ENCODE measurements at places on chromosomes 13 and 19.

DNA sequence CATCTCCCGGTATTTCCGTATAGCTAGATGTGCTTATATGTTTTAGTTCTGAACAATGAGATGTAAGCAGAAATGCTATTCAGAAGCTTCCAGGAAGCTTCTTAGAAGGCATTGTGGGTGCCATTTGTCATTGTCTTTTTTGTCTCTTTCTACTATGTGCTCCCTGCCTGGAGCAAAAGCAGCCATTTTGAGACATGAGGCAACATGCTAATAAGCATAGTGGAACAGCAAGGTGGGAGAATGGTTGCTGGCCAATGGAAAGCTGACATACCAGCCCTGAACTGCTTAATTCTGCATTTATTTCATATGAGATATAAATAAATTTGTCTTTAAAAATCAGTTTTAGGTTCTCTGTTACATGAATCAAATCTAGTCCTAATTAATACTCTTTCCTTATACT, 299.7 kb downstream of the LMO7 start:
- DNase-seq: no peak

DNA sequence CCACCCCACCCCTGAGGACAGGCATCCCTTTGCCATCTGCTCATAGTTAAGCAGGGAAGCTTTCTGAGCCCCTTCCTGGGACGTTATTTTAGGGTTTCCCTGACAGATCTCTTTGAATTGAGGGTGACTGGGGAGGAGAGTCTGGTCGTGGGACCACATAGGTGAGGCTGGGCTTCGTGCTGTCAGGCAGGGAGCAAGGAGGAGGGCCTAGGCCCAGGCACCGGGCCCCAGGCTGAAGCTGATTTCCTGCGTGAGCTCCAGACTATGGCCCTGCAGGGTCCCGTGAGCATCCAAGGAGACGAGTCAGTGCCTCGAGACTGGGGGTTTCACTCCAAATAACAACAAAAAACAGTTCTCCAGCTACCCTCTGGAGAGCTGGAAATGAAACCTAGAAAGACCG, 60.4 kb downstream of the MYO9B start:
- no peak for DNase-seq

DNA sequence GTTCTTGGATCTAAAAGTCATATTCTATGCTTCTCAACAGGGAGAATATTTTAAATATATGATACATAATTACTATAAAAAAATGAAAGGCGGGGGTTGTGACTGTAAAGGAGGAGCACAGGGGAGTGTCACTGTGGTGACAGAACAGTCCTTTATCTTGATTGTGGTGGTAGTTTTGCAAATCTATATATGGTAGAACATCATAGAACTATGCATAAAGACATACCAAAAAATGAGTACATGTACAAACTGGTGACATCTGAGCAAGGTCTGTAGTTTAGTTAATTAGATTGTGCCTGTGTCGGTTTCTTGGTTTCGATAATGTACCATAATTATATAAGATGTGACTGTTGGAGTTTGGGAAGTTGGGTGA, 38.7 kb upstream of the GARRE1 start:
- DNase-seq: no peak

GRCh38 chr13:77865622-77866021, 53.0 kb downstream of the EDNRB start:
- DNase-seq: no peak

DNA sequence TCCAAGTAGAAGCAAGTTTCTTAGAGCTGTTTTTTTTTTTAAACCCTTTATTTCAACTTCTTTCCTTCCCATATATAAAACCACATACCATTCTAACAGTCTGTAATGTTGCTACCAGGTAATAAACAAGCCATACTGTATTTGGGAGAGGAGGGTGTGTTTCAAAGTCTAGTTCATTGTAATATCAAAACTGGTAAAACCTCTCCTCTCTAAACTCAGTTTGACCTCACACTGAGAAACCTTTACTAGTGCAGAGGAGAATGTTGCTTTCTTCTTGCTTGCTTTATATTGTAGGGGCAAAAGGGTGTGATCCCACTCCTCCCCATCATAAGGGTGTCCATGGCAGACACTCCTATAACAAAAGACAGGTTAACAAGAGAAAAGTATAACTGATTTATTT, 155.1 kb downstream of the GGACT start:
- no peak for DNase-seq

GRCh38 chr13:59144700-59145099, 1019.0 kb downstream of the DIAPH3 start:
- DNase-seq: no peak
